Amygdala (tissue), 56 donors: ENCODE measurements at places on chromosomes 7 and 10.

GRCh38 chr10:90614631-90615030, 243.2 kb downstream of the HTR7 start:
- DNase-seq: no peak

- no peak for DNase-seq
Observed at GRCh38 chr7:13092708-13093005, 405.2 kb downstream of the ARL4A start.

DNA sequence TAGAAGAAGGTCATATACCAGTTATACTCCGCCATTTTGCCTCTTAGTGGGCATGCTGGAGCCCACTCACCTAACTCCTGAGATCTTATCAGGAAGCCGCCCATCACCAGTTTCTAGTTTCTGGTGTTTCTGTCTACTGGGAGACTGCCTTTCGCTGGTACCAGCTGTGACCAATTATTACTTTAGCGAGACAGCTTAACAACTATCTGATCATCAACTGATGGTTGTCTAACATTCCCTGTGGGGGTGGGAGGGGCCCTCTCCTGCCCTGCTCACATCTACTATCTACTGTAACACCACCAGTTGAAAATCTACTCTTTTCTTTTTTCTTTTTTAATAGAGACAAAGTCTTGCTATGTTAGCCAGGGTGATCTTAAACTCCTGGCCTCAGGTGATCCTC, 46.2 kb upstream of the C10orf67 start:
- DNase-seq: no peak

- DNase-seq: no peak
Observed at GRCh38 chr10:76089556-76090180, 658.2 kb downstream of the LRMDA start.

DNA sequence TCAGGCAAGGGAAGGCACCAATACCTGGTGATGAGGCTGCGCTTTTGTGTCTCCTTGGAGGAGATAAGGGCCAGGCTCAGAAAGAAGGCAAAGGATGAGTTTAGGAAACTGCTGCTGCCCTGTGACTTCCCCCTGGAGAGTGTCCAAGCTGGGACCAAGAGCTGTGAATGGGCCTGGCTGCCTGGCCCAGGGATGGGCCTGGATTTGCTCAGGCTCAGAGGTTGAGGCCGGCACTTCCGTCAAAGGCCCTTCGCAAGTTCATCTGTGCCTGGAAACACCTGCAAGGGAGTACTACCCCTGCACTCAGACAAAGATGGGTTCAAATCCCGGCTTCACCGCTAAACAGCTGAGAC, 50.5 kb upstream of the NANOS1 start:
- DNase-seq: no peak

GRCh38 chr7:125773113-125773785, 843.6 kb upstream of the POT1 start:
- DNase-seq: no peak

DNA sequence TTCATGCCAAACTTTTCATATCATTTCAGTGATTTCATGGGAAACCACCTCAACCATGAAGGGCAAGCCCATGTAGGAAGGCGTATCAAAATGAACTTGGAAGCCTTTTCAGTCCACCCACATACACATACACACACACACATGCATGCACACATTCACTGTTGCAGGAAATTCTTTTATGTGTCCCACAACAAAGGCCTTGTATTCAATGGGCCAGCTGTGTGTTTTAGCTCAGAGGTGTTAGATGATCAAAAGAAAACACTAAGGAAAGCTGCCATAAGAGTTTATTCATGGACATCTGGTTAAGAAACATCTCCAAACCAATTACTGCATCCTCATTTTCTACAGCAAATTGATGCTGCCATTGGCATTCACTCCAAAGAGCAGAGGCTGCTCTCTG, 74.4 kb upstream of the STK17A start:
- no peak for DNase-seq

DNA sequence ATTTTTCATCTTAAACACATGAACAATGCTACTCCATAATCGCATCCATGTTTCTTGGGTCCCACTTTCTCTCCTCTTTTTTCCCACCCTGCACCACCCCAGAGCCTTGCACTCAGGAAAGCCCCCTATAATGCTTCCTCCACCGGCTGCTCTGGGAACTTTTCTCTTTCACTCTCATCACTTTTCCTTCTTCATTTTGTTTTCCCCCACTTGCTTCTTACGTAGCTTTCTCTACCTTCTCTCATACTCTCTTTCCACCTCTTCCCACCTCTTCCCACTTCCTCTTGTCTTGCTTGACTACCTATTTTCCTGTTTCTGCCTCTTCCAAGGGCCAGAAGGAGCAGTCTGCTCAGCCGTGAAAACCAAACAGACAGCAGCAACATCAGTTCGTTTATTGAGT, 229.5 kb upstream of the RHOBTB1 start:
- no peak for DNase-seq

DNA sequence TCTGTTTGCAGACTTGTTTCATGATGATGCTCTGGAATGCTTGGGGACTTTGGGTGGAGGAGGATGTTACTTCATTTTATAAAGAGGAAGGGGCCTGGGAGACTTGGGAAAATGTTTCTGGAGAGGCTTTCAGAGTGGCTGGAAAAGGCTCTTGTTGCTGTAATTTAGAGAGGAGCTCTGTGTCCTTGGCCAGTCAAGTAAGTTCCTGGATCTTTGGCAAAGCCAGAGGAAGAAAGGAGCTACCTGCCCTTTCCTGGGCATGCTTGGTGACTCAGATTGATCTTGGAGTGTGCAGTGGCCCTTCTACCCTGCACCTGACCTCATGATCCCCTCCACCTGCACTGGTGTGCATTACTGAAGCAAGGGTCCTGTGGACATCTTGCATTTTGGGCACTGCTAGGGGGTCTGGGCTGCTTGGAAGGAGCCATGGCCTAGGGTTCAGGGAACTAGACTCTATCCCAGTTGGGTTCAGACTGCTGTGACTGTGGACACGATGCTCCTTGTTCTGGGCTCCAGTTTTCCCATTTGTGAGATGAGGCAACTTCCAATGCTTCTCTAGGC, 56.1 kb downstream of the ADCYAP1R1 start:
- no peak for DNase-seq

GRCh38 chr7:43114458-43114780, 2.0 kb downstream of the HECW1 start:
- DNase-seq: no peak

DNA sequence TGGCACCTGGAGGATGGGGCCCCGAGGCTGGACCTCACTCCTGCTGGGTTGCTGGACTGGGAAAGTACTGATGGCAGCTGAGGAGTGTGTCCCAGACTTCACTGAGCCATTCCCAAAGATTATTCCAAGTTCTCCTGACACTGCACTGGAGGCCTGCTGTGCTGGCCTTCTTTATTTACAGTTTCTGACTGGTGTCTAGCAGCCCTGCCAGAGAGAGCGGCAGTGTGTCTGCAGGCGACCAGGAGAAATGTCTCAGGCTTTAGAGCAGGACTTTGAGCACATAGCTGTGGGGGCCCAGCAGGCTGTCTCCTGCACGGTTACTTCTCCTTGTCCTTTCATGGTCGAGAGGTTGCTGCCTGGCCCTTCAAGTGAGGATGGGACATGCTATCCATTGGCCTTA, 16.1 kb downstream of the HTRA1 start:
- no peak for DNase-seq

DNA sequence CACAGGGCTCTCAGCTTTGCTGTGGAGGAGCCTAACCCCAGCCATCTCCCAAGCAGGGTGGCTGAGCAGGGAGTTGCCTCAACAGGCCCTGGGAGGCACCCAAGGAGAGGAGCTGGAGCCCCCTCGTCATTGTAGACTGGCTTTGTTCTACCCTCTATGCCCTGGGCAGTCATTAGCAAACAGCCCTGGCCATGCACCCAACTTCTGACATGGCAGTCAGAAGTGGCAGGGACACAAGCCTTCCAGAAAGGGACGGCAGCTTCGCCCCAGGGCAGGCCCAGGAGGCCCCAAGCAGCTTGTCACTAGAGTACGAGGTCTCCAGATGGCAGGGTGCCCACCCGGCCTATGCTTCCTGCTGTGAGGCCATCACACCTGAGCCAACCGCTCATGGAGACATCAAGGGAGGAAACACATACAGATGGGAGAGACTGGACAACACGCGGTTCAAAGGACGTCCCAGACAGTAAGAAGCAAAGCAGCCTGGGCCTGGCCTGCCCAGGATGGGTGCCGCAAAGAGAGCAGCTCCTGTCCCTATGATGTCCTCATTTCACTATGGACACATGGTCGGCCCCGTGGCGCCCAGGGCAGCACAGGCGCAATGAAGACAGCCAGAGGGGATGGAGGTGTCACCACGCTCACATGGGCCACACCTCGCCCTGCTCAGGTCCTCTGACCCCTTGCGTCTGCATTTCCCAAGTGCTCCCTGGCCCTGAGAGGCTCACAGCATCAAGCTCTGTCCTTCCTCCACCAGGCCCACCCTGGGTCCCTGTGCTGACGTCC, 190.9 kb upstream of the CXCL12 start:
- no peak for DNase-seq

- no peak for DNase-seq
Observed at GRCh38 chr10:31061941-31062340, 30.3 kb upstream of the ZNF438 start.

DNA sequence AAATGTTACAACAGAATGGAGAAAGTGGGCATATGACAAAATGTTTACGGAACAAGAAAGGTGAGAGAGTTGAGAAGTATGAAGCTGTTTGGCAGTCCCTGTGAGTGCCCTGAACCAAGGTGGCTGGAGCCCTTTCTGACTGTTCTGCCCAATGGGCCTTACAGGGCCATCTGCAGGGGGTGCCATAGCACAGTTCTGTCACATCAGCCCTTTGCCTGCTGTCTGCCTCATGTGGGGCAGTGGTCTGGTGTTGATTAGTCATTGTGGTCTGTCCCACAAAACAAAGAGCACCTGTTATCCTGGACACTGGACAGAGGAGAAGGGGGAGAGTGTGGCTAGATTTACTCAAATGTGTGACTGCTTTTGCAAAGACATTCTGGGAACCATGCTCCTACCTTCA, 51.5 kb upstream of the OSBPL3 start:
- no peak for DNase-seq

- no peak for DNase-seq
Observed at GRCh38 chr7:121913947-121914675, 41.1 kb downstream of the PTPRZ1 start.

DNA sequence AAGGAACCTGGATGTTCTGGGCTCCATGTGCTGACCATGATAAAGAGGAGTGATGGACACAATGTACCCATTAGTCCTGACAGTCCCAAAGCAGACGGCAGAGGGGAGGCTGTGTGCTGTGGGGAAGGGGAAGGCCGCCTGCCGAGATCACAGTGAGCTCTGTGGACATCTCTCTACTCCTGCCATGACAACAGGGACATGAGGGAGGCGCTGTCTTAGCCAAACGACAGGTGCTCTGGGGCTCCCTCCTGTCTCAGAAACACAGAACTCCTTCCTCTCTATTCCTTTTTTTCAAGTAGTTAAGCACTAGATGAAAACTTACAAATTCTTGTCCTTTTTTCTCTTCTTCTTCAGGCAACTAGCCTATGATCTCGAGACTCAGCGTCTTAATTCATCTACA, 113.1 kb downstream of the RNF32 start:
- DNase-seq: no peak

GRCh38 chr10:79404231-79404609, 41.2 kb downstream of the ZCCHC24 start:
- no peak for DNase-seq

DNA sequence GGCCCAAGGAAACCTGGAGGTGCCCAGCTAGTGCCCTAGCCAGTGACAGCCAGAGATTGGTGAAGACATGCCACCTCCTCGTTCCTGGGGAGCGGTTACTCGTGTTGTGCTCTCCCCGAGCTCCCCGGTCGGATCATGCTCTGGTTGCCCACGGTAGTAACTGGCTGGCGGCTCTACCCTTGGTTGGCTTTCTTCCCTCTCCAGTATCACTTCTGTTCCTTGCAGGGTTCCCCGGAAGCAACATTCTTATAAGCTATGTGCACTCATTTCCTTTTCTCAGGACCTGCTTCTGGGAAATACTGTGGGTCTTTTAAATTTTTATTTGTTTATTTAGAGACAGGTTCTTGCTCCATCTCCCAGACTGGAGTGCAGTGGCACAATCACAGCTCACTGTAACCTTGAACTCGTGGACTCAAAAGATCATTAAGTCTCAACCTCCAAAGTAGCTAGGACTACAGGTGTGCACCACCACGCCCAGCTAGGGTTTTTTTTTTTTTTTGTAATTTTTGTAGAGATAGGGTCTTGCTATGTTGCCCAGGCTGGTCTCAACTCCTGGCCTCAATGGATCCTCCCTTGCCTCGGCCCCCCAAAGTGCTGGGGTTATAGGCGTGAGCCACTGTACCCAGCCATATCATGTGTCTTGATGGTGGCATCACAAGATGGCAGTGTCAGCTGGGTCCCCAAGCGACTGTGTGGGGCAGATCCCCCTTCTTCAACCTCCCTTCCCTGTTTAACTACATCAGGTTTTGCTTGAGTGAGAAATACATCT, 6.9 kb upstream of the CALHM1 start:
- no peak for DNase-seq

DNA sequence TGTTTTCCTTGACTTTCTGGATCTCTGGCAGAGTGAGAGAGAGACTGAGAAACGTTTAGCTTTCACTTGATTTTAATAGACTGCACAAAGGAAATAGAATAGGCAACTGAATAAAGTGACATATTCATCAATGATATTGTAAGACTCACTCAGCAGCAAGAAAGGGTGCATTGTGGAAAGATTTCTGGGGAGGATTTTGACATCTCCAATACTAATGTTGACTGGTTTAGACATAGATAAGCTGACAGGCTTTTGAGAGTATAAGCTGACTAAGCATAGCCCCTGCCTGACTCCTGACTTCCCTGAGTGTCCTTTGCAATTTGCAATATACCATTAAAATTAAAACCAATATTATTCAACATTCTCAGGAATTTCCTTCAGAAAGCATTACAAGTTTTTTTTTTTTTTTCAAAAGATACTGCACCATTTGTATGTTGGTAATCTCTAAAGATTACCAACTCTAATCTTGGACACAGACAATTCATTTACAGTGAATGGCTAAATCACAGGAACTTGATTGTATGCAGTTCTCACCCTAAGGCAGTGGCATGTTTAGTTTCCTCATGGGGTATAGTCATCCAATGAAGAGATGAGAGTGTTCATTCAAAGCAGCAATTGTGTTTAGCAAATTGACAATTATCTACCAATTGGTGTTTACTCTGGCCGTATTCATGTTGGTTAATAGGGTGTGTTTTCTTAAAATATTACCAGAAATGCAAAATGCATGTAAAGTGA, 325.6 kb downstream of the SORCS3 start:
- no peak for DNase-seq

- no peak for DNase-seq
Observed at GRCh38 chr7:43649755-43650274, 66.9 kb downstream of the STK17A start.

DNA sequence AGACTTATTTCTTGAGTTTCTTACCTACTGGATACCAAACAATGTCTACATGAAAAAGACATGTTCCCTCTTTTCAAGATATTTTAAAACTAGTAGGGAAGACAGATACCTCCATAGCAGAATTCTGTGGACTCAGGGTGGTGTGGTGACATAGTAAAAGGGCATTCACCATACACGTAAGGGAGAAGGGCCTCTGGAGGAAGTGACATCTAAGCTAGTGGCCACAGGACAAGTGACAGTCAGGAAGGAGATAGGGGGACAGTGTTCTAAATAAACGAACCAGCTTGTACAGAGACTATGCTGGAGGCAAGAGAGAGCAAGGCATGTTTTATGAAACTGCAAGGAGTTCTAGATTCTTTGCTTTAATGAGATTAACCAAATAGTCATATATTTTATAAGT, 321.7 kb upstream of the LRGUK start:
- DNase-seq: no peak

GRCh38 chr10:69278446-69278963, at the start of gene HK1:
TSS of gene HK1 (plus strand) at chr10:69278496.
- no peak for DNase-seq
